ENCODE measurements at places on chromosomes 11 and 22.
A peak's percentile ranks its signal among the peaks of the same experiment; 100 is the strongest.

- DNase-seq, result no peak
Observed at GRCh38 chr22:47787501-47788227, 1025.2 kb downstream of the TBC1D22A start.

GRCh38 chr22:24965822-24966626, 13.5 kb downstream of the KIAA1671 start:
- peak; percentile 80 for DNase-seq

DNA sequence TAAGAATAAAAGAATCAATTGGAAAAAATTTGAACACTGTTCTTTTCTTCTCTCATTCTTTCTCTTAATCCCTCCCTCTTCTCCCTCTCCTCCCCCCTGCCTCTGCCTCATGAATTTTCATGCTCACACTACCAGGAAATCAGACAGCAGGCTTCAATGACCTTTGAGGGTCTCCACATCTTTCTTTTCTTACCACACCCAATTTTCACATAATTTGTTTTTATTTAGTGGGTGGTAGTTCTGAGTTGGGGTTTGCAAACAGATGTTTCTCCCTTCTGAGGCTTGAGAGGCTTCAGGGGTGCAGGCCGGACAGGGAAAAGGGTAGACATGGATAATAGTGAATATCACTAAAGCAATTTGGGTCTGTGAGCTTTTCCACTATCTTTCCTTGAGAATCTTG, 95.5 kb downstream of the SPATA19 start:
- no peak for DNase-seq

- peak; percentile 53 for DNase-seq
Observed at GRCh38 chr22:38177926-38178604, 3.6 kb downstream of the PLA2G6 start.

GRCh38 chr22:32058656-32059260, 15.7 kb downstream of the SLC5A1 start:
- DNase-seq, result no peak

GRCh38 chr11:98090861-98091505, 929.8 kb upstream of the CNTN5 start:
- no peak for DNase-seq

All from foreskin keratinocyte (primary cell).